ENCODE measurements at places on chromosomes 16 and 17. TPM values are rescaled to one million over a fixed set of nuclear protein-coding genes. Genes with fewer than 3 reads are reported as not detected.

- no peak for DNase-seq
These were observed 18.9 kb downstream of the LGALS9 start for GRCh38 chr17:27649929-27650328.

DNA sequence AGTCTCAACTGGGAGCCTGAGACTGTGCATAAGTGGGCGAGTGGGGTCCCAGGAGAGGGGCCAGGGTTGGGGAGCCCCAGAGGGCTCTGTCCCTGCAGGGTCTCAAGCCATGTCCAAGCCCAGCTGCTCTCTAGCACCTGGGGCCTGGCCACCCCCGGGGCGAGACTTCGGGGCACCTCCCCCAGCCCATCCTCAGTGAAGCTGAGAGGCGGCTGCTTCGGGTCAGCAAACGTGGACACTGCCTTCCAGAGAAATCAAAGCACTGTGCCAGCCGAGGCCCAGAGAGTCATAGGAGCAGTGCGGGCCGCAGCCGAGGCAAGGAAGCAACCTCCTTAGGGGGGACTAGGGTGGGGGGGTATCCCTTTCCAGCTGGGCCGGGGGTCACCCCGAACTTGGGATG, 77.5 kb downstream of the ENGASE start:
- DNase-seq, result no peak

DNA sequence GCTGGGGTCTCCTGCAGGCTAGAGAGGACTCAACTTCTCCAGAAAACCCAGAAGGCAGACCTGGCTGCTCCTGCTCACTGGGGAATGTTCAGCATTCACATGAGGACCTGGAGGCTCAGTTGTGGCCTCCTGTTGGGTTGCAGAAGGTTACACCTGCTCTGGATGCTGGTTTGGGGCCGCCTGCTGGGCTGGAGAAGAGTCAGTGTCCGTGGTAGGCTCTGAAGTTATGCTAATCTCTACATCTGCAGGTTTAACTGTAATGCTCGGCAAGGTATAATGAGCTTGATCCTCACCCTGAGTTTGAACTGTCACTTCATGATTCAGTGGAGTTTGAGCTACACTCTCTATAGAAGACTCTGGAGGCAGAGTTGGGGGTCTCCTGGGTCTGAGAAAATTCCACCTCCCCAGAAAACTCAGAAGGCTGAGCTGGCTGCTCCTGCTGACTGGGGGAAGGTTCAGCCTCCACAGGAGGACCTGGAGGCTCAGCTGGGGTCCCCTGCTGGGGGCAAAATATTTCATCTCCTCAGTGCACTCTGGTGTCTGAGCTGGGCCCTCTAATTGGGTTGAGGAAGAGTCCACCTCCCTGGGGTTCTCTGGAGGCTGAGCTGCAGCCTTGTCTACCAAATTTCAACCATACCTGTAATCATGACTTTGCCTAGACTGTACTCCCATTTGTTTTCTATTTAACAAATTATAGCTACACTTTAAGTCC, 23.5 kb downstream of the RDM1 start:
- no peak for DNase-seq

- no peak for DNase-seq
These were observed 331.8 kb upstream of the XYLT1 start for GRCh38 chr16:17802571-17802970.

DNA sequence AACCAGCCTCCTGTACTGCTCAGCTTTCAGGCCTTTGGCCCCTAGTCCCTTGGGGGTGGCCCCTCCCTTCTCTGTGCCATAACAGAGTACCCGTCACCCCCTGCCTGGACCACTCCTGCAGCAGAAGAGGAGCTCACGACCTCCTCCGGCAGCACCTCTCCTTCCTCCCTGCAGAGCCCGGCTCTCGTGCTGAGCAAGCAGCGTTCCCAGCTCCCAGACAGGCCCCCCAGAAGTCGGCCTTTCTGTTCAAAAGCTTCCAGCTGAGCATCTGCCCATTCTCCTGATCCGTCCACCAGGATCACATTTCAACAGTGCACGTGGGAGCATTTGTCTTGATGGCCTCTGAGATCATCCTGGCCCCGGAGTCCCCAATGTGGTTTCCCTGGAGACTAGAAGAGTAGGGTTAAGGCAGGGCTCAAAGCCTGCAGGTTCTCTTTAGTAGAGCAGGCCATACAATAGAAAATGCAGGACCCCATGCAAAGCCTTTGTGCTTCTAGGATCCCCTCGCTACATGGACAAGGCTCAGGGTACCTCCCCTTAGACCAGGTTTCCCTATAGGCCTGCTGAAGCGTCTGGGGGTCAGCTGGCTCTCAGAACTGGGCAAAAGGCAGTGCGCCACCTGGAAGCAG, 35.6 kb downstream of the NLRC3 start:
- no peak for DNase-seq

DNA sequence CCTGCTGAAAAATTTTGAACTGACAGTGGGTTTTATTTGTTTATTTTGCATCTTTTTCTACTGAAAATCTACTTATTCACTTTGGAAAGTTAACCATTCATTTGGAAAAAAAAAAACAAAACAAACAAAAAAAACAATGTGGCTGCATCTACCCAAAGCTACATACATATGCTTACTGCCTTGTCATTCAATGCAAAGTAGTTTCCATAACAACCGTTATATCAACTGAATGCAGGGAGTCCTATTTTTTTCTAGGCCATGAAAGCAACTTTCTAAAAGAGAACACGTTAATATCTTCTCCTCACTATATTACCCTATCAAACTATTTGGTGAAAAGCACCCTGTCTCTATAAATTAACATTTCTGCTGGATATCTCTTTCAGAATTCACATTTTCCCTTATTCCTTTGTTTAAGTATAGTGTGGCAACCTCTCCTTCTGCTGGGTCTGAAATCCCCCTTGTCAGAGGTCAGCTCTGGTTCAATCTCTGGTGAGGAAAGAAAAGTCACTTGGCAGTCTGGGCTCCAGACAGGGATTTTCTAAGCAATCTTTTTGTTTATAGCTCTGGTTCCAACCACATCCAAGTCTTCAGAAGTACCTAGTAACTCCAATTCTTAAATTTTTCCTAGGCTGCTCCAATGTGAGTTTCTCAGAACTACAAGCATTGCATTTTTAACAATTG, 528.4 kb upstream of the TOM1L1 start:
- DNase-seq, result no peak

DNA sequence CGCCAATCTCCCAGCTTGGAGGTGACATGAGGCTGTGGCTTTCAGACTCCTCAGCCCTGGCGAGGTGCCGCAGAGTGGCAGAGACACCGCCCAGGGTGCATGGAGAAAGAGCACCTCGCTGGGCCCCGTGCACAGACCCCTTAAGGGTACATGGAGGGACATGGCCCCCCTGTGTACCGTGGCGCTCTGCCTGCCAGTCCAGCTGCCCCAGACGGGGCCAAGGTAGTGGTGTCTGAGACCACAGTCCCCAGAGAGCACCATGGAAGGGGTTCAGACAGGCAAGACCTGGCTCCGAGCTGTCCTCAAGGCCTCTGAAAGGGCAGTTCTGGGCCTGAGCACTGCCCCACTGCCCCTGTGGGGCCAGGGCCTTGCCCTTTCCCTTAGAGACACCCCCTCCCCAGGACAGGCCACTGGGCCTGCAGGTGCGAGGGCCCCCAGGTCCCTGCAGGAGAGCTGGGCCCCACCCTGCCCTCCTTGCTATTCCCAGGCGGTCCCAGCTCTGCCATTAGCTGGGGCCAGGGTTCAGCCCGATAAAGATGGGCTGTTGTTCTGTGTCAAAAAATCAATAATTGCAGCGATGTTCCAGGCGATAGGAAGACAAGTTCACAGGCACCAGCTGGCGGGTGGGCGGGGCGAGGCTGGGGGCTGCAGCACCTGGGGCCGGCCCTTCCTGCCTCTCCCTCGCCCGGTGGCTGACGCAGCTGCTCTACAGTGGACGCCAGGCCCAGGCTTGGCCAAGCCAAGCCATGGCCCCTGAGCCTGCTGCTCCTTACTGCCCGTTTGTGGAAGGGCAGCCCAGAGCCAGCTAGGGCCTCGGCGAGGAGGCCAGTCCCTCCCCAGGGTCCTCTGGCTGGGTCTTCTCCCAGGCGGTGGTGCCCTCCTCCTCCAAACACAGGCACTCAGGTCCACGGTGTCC, 51.7 kb downstream of the ZFPM1 start:
- DNase-seq, result no peak

GRCh38 chr17:75698659-75699058, 22.6 kb upstream of the ITGB4 start:
- DNase-seq, result no peak

GRCh38 chr17:6528557-6528956, 27.8 kb downstream of the PITPNM3 start:
- DNase-seq, result no peak

DNA sequence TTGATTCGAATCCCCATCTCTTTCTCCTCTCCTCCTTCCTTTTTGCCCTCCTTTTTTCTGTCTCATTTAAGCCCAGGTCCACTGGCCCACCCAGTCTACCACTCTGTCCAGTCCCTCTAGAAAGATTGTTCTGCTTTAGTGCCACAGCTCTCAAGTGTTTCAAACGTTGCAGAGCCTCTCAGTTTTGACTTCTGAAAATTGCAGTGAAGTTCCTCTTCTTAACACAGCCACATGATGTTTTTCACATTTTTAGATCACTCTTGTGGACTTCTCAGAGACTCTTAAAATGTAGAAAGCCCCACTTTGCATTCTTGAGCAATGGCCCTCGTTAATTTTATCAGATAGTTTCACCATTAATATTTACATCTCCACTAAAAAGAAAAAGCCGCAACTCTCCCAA, 253.1 kb downstream of the HAPSTR1 start:
- no peak for DNase-seq

GRCh38 chr17:31416503-31416923, 25.0 kb downstream of the RAB11FIP4 start:
- DNase-seq, result no peak

DNA sequence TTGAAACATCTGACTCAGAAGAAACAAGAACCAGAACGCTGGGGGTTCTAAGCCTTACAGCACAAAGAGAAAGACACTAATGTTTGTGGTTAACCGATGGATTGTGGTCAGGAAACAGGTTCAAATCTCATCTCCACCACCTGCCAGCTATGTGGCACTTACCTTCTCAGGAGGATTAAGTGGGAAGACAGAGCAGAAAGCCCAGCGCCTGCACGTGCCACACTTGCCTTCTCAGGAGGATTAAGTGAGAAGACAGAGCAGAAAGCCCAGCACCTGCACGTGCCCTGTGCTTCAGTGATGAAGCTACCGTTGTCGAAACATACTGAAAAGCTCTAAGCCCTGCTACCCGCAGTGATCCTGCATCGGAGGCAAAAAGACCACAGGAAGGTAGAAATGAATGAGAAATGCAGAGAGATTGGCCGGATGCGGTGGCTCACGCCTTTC, 90.6 kb downstream of the NXN start:
- no peak for DNase-seq

- DNase-seq, result no peak
These were observed 1.1 kb downstream of the ASGR2 start for GRCh38 chr17:7113273-7114071.

DNA sequence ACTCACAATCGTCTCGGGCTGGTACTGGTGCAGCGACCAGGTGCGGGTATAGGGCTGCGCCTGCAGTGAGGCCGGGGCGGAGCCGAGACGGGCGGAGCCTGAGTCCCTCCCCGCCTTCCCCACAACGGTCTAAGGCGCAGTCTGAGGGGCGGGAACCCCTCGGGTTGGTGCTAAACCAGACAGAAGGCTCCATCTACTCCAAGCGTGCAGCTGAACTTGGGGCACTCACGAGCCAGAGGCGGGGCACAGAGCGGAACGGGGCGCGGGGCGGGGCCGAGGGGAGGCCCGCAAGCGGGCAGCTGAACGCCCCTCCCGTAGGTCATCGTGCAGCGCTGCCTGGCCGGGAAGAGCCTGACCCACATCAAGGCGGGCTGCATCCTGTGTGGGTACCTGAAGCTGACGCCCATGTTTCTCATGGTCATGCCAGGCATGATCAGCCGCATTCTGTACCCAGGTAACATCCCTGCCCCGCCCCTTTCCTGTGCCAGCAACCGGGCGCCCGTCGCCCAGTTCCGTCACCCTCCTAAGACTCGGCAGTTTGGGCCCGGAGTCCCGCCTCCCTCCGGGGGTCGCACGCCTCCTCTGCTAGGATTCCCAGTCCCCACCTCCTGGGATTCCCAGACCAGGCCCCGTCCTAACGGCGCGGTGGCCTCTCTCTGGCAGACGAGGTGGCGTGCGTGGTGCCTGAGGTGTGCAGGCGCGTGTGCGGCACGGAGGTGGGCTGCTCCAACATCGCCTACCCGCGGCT, 5.0 kb downstream of the SLC5A2 start:
- no peak for DNase-seq

DNA sequence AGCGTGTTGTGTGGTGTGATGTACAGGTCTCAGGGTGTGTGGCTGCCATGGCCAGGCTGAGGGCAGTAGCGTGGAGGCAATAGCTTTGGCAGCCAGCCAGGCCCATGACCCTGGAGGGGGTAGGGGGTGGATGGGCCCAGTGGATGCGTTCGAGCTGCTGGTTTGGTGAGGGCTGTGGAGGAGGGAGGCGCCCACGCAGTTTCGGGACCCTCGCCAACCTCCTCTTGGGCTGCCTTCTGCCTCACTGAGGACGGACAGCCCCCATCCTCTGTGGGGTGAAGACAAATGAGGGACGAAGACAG, 238.6 kb upstream of the GSE1 start:
- DNase-seq, result no peak

- DNase-seq, result no peak
These were observed 53.0 kb downstream of the N4BP1 start for GRCh38 chr16:48556913-48557351.

- no peak for DNase-seq
These were observed 412.0 kb downstream of the TMEM114 start for GRCh38 chr16:8178271-8178670.

- no peak for DNase-seq
These were observed 44.0 kb downstream of the PAFAH1B1 start for GRCh38 chr17:2637422-2637821.

GRCh38 chr17:63695889-63696288, 4.0 kb downstream of the LIMD2 start:
- no peak for DNase-seq

- no peak for DNase-seq
These were observed 104.1 kb downstream of the CDH13 start for GRCh38 chr16:82730901-82731300.

CYBA gene
- total RNA-seq, result 67.1 TPM

PPM1E gene
- total RNA-seq, result not detected

PRM1 gene
- not detected for total RNA-seq

MT1A gene
- total RNA-seq, result not detected

SPN gene
- 4.2 TPM for total RNA-seq

CTF1 gene
- 2.1 TPM for total RNA-seq

Measured in esophagus squamous epithelium (tissue), 5 donors.